Femur (tissue), 1 donor: ENCODE measurements at places on chromosomes 12 and 14.

GRCh38 chr12:131827961-131828534 is at the start of gene MMP17:
Gene MMP17 (plus strand): TSS chr12:131828393. CDS start chr12:131828495, 102 bp downstream.
- DNase-seq: peak; percentile 67

DNA sequence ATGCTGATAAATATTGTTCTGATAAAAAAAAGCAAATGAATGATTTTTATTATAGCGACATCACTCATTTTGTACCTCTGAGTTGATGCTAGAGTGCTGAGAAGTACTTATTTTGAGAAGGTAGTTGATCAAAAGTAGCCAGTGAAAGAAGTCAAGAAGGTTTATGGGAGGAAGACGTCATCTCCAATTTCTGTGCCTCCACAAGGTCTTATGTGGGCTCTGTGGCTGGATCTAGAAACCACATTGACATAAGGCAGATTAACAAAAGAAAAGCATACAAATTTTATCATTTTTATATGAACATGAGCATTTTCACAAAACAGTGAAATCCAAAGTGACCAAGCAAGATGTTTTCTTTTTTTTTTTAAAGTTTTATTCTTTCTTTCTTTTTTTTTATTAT is 289.5 kb upstream of the FAR2 start:
- no peak for DNase-seq

DNA sequence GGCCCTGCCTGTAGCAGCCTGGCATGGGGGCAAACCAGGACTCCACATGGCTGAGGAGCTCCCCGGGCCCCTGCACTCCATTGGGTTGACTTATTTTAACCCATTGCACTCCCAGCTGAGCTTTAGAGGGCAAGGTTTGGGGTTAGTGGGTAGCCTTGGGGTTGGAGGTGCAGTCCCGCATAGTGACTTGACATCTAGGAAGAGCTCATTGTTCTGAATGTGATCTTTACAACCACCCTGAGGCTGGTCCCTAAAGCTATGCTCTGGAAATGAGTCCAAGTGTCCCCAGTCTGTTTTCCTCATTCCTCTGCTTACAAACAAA is 36.4 kb downstream of the NFKBIA start:
- DNase-seq: no peak

- DNase-seq: no peak
Observed at GRCh38 chr12:50720501-50720900, 43.4 kb upstream of the ATF1 start.

GRCh38 chr12:1553987-1554982 is 40.1 kb downstream of the FBXL14 start:
- DNase-seq: no peak

- DNase-seq: no peak
Observed at GRCh38 chr12:39620659-39621658, 1.4 kb upstream of the ABCD2 start.

DNA sequence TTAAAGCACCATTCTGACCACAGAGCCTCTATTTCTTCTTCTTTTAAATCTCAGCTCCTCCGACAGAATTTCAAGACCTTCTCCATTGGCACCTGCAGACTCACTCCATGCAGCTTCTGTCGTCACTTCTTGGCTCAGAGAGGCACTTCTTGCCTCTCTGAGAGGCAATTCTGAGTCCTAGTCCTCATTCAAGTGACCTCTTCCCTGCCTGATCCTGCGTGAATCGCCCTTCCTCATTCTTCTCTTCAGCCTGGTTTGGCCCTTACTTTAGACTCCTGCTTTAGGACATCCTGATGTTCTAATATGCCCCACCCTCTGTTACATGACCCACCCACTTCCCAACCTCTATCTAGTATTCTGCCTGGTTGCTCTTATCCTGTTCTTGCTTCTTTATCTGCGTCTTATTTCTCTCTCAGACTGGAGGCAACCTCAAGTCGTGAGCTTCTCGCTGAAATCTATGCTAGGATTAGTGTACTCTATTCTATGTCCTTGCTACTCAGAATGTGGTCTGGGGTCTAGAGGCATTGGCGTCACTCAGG is 55.6 kb upstream of the CISTR start:
- DNase-seq: no peak

DNA sequence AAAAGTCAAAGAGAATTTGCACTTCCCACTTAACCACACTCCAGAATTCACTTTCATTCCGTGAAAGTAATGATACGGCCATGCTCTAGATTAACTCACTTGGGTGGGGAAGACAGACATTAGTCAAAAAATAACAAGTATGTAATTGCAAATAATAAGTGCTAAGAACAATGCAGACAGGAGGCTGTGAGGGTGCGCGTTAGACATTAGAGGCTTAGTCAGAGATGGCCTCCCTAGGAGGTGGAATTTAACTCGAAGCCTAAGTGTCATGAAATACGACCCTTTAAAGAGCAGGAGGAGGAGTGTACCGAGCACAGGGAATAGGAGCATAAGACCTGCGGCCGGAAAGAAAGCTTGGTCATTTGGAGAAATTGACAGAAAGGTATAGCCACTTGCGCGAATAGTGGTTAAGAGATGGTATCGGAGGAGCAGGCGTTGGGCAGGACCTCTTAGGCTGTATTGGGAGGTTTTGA is 628 bp downstream of the SNRPF start:
- DNase-seq: no peak

GRCh38 chr14:93821051-93821450 is 32.8 kb upstream of the PRIMA1 start:
- DNase-seq: no peak

GRCh38 chr12:80636832-80637231 is 70.6 kb upstream of the MYF6 start:
- DNase-seq: no peak

DNA sequence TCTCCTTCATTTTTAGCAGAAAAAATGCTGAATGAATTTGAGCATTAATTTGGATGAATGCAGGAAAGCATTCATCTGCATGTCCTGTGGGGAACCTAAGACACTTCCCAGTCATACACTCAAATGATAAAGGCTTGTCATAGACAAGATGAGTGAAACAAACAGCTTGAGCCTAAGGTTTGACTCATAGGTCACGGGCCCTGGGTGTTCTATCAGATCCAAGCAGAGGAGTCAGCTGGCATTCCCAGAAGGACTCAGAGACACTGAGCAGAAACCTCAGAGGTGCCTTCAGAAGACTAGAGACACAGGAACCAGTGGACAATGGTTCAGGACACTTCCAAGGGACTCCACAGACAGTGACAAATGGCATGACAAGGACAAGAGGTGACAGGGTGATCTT is 183.9 kb downstream of the NTF3 start:
- no peak for DNase-seq

DNA sequence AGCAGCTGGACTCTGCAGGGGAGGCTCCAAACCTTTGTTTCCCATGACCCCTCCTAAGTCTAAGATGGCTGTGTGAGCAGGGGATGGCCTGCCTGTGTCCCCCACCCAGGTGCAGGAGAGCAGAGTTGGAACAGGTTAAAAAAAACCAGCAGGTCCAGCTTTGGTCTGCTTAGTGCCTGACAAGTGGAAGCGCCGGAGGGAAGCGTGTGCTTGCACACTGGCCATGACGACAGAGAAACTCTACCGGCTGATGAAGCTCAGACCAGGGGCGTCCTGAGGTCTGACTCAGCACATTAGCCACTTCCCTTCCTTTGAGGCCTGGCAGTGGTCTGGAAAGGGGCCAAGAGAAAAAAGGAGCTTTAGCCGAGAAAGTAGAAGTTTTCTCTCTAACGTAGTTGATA is 280.1 kb downstream of the VRK1 start:
- peak; percentile 64 for DNase-seq

DNA sequence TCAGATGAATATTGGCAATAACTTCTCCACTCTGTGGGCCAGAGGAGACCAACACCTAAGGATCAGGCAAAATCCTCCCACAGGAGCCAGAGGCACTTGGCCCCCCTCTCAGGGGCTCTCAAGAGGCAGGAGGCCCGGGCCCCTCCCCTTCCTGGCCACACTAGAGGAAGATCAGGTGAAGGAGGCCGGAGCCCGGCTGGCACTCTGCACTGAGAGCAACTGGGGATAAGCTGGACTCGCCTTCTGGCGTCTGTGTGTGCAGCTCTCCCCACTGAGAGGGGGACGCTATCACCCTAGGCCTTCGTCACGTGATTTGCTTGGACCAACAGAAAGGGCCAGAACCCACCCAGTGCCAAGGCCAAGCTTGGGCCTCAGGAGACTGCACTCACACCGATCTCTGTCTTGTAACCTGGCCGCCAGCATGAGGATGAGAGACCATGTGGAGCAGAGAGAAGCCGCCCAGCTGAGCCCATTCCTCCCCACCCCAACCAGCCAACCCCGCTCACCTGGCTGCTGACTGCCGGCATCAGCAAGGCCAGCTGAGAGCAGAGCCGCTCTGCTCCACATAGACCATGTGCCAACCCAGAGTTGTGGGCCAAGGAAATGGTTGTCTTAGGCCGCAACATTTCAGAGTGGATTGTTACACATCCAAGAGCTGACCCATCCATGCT is 64.0 kb downstream of the NOC4L start:
- DNase-seq: no peak

GRCh38 chr12:25415004-25415403 is 138.1 kb downstream of the LMNTD1 start:
- DNase-seq: no peak

DNA sequence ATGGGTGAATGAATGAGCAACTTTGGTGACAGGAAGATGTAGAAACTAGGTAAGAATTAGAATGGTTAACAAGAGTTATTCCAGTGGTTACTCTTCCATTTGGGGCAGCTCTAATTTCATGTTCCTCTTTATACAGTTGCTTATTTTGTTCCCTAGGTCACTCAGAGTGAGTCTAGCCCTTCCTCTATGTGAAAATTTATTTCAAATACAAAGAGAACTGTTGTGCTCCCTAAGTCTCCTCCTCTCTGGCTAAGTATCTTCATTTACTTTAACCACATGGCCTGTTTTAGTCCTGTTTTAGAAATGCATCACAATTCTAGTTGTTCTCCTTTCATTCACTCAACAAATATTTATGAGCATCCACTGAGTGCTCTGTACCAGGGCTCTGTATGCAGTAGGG is 51.1 kb upstream of the HIF1A start:
- no peak for DNase-seq

DNA sequence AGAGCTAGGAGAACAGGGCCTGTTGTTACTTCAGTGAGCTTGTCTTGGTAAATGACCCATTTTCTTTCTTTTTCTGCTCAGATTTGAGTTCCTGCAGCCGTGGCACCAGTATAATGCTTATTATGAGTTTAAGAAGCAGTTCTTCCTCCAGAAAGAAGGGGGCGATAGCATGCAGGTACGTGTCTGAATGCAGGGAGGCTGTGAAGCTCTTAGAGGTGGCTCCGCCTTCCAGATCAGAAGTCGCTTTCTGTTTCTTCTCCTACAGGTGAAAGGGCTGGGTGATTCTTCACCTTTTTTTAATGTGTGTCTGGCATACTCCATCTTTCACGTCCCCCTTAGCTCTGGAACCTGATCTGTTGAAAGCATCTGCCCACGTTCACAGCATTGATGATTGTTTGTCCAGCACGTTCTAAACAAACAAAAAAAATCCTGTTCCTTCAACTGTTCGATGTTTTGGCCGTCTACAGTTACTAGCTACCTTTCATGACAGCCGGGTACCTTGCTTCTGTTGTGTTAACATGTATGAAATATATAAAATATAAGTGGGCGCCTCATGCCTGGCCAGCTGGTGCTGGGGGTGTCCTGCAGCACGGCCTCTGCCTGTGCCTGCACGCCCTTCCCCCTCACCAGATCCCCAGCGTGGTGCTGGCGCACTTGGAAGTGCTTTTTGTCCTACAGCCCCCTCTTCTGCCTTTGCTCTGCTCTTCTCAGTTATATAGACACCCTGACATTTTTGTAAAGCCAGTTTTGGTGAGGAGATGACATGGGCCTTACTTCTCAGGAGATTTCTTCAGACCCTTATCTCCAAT is 44.6 kb downstream of the SFSWAP start:
- no peak for DNase-seq

DNA sequence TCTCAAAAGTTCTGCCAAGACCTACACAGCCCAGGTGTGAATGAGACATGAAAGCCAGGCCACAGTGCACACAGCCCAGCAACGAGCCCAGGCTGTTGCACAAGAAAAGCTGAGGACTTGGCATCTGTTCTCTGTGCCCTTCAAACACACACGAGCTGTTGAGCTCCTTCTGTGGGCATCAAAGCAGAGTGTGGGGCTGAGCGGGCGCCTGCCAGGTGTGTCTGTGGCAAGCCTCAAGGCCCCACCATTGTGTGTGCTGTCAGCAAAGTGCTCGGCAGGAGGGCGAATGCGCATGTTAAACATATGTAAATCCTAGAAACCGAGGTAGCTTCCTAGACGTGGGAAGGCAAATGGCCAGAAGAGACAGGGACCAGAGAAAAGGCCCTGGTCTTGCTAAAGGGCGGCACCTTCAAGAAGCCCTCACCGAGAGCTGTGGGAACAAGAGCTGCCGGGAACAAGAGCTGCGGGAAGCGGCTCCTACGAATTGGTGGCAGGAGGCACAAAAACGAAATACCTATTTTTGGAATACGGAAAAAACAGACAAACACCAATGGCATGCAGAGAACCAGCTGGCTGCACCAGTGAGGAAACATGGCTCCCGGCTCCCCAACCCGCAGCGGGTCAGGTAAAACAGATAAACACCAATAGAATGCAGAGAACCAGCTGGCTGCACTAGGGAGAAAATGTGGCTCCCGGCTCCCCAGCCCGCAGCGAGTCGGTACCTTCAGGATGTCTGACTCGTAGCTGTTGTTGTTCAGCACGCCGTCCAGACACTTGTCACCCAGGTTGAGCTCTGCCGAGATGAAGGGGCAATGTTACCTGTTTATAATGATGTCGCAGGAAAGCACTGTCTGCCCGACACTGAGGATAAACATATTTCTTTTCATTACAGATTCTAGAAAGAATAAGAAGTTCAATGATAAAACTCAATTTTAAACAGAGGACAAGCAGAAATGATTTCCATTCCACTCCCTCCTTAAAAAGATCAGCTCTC is 19.0 kb upstream of the GOLGA3 start:
- DNase-seq: no peak

DNA sequence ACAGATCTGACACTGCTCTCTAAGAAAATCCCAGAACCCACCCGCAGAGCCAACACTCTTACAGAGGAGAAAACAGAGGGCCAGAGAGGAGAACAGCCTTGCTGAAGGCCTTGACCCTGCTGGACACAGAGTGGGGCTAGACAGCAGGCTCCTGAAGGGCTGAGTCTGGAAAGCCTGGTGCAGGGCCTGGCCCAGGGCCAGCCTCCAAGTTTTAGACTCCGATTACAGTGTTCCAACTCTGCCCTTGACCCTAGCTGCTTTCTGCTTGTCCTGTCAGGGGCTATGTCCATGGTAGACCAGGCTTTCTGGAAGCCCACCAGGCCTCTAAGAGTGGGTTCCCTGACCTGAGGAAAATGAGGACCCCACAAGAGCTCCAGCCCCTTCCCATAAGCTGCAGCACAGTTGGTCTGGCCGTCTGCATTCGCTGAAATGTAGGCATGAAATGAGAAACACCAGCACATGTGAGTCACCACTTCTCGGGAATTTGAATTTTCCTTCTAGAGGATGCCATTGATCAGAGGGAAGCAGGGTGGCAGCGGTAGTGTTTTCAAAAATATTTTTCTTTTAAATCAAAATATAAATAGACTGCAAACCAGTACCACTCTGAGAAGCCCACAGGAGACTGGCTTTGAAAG is 154.4 kb downstream of the CALM1 start:
- no peak for DNase-seq

GRCh38 chr12:25578411-25579143 is 25.5 kb upstream of the LMNTD1 start:
- no peak for DNase-seq

GRCh38 chr14:54221432-54221803 is 175.4 kb upstream of the CDKN3 start:
- no peak for DNase-seq

- DNase-seq: no peak
Observed at GRCh38 chr12:95168746-95169145, 48.5 kb downstream of the FGD6 start.

GRCh38 chr12:124030510-124030909 is 57.5 kb downstream of the ZNF664 start:
- no peak for DNase-seq

GRCh38 chr14:36662543-36663403 is 1.1 kb downstream of the PAX9 start:
- DNase-seq: peak; percentile 49
